Activated CD4-positive, alpha-beta T cell treated with anti-CD3 and anti-CD28 coated beads, Interleukin-2, amount 50 U/mL, for 4 hours (primary cell): ENCODE measurements at places on chromosomes 4 and X.

DNA sequence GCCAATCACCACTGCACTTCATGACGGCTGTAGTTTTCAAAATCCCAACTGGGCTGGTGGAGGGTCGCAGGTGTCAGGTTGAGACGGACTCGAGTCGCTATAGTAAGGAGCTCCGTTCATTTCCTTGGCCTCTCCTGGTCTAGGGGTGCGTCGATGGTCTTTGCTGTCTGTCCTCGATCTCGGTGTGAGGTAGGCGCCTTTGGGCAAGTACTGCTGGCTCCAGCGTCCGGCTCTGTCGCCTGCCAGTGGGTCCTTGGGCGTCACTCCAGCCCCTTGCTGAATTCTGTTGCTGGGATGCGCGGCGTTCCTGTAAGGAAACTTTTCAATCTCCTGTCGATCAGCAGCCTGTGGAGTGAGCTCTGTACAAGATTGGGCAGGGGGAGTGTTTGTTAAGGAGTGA, 76.7 kb downstream of the CCNB3 start:
- no peak for DNase-seq

DNA sequence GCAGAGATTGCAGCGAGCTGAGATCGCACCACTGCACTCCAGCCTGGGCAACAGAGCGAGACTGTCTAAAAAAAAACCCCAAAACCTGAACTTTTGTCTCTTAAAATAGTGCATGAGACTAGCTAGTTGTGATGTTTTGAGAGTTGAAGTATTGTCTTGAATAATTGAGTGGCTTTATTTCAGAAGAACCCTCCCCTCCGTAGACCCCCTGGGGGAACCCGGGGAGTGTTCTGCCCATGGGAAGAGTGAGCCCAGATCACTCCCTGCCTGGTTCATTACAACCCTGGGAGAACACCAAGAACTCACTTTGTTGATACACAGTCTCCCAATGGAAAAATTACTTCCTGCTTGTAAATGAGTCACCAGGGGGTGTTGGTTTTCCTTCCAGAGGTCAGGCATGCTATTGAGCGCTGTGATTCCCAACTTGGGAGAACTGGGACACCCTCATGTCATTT, 65.3 kb upstream of the SHISA3 start:
- no peak for DNase-seq

DNA sequence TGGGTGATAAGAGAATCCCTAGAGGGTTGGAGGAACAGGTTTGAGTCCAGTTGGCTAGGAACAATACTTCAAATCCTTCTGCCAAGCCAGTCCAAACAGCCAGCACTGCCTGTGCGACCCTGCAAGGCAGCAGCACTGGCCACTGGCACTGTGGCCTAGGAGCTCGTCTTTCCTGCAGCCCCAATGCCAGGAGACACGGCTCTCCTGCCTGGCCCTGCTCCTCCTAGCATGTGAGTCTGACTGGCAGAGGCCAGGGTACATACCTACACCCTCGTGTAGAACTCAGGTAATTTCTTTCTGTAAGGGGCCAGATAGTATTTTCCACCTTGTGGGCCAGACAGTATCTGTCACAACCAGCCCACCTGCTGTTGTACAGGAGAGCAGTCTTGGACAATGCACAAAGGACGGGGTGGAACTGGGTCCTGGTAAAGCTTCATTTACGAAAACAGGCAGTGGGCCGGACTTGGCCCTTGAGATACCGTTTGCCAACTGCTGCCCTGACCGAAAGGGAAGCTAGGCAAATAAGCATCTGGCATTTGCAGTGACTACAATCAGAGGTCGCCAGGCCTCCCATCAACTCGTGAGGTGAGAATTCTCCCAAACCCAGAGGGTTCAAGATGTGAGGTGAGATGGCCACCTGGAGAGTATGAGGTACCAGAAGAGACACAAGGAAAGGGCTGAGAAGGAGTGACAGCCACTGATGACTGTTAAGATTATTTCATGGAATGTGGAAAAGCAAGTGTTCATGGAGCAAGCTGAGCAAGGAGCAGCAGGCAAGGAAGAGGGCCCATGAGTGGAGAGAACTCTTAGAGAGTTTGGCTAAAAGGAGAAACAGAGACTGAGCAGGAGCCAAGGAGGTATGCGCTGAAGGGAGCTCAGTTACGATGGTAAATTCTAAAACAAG, 29.8 kb upstream of the IRAK1 start:
- DNase-seq, result no peak

- DNase-seq, result no peak
Observed at GRCh38 chr4:75180790-75181776, 248.2 kb downstream of the PARM1 start.

DNA sequence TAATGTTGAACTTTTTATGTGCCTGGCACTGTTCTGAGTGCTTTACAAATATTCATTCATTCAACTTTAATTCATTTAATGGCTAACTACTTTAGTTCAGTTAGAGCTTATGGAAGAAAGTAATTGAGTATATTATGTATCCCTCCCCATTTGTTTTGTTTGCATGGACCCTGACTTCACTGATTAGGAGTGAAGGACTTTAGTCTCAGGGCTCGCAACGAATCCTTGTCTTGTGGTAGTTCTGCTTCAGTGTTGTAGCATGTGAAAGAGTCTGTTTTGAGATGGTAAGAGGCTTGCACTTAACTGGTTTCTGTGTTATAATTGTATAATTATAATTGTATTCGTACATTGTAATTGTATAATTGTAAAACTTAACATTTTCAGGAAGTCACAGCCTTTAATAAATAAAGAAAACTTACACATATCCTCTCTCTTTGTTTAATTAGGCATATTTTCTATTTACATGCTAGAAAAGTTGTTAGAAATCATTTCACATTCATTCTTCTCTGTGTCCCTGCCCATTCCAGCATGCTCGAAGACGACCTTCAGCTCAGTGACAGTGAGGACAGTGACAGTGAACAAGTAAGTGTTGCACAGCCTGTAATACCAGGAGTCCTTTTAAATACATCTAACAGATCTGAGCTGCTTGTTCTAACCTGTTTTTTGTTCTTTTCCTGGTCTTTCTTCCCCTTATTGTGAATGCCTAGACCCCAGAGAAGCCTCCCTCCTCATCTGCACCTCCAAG, 115.1 kb downstream of the KLHL8 start:
- DNase-seq, result no peak

DNA sequence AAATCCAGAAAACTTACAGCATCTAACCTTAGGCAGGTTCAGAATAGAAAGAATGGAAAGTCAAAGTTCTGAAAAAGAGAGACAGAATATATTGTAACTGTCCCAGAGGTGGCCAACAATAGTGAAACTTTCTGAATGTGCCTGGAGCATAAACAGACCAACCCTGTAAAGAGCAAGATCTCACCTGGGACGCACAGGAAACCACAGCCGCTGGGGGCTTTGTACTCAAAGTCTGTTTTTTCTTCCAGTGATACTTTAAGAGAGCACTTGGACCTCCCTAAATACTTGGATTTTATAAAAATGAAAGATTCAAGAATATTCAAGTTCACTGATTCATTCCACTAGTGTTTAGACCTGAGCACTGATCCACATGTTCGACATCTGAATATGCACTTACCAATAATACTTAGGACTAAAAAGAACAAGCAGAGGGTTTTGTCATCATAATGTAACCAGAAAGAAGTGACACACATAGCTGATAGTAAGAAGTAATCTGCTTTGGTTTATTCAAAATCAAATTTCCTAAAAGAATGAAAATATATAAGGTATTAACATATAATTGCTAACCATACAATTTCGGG, 35.3 kb downstream of the ARAP2 start:
- DNase-seq, result no peak

- no peak for DNase-seq
Observed at GRCh38 chrX:1152090-1152489, 60.4 kb downstream of the CRLF2 start.

DNA sequence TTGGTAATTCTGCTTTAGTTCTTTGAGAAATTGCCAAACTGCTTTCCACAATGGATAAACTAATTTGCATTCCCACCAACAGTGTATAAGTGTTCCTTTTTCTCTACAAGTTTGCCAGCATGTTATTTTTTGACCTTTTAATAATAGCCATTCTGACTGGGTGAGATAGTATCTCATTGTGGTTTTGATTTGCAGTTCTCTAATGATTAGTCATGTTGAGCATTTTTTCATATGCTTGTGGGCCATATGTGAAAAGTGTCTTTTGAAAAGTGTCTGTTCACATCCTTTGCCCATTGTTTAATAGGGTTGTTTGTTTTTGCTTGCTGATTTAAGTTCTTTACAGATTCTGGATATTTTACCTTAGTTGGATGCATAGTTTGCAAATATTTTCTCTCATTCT, 25.9 kb downstream of the ENPEP start:
- no peak for DNase-seq

DNA sequence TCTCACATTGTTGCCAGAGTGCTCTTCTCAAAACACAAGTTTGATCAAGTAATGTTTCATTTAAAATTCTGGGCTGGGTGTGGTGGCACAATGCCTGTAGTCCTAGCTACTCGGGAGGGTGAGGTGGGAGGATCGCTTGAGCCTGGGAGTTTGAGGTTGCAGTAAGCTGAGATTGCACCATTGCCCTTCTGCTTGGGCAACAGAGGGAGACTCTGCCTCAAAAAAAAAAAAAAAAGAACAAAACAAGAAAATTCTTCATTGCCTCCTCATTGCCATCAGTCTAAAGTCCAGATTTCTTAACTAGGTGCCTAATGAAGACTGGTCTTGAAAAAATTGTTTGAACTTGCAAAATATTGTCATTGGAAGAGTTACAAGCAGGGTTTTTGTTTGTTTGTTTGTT, 120.1 kb downstream of the MFAP3L start:
- no peak for DNase-seq

DNA sequence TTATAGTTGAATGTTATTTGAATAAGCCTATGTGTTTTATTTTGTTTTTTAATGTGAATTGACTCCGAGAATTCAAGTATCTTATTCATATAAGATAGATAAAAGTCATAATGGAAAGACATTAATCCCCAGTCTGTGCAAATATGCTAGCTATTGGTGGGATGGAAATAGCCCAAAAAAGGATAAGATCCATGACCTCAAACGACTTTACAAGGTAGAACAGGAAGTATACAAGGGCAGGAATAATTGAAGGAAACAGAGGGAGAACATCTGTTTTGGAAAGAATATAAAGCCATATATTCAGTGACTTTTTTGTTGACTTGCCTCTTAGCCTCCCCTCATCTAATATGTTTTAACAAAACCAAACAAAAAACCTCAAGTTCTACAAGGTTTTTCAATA, 9.0 kb downstream of the ABCE1 start:
- DNase-seq, result no peak

DNA sequence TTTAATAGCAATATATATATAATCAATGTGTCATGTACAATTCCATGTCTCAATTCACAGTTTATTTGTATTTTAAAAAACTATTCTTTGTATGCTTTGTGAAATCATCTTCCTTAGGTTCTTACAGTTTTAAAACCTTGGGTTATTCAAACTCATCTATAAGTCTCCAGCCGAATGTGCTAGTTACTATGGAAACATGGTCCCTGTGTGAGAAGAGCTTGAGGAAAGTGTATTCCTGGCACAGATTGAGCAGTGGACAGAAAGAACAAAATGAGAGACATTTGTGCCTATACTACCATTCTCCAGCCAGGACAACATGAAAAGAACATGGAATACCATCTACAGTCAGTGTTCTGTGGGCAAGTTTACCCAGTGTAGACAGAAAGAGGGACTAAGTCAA, 103.4 kb downstream of the EFHC2 start:
- DNase-seq, result no peak
